Effector memory CD8-positive, alpha-beta T cell (primary cell): ENCODE measurements at places on chromosomes 2 and 18.
A peak's percentile ranks its signal among the peaks of the same experiment; 100 is the strongest.

GRCh38 chr2:41926614-41927580, 120.9 kb upstream of the PKDCC start:
- DNase-seq: no peak

- DNase-seq: no peak
These were observed 138.9 kb downstream of the HNMT start for GRCh38 chr2:138103156-138103555.

- DNase-seq: no peak
These were observed 2.0 kb downstream of the SLC14A2 start for GRCh38 chr18:45617284-45617683.

GRCh38 chr2:70331012-70331411, 29.1 kb upstream of the FAM136A start:
- no peak for DNase-seq

DNA sequence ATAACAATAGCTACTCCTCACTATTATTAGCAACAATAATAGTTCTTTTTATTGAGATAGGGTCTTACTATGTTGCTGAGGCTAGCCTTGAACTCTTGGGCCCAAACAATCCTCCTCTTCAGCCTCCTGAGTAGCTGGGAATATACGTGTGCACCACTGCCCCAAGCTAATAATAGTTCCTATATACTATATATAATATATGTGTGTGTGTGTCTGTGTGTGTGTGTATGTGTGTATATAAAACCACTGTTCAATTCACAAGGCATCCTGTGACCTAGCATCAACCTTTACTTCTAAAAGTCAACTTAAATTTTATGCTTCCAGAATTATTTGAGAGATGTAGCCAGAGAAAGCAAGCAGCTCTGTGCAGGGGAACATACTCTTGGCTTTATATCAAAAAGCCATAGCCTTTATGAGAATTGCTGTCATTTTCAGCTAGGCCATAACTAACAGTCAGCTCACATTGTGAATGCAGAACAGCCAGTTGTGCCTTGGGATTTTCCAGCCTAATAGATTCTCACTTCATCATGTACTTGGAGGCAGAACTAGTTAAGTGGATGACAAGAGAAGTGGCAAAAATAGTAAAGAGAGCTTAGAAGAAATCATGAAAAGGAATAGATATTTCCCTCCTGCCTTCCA, 665.5 kb downstream of the NYAP2 start:
- no peak for DNase-seq

DNA sequence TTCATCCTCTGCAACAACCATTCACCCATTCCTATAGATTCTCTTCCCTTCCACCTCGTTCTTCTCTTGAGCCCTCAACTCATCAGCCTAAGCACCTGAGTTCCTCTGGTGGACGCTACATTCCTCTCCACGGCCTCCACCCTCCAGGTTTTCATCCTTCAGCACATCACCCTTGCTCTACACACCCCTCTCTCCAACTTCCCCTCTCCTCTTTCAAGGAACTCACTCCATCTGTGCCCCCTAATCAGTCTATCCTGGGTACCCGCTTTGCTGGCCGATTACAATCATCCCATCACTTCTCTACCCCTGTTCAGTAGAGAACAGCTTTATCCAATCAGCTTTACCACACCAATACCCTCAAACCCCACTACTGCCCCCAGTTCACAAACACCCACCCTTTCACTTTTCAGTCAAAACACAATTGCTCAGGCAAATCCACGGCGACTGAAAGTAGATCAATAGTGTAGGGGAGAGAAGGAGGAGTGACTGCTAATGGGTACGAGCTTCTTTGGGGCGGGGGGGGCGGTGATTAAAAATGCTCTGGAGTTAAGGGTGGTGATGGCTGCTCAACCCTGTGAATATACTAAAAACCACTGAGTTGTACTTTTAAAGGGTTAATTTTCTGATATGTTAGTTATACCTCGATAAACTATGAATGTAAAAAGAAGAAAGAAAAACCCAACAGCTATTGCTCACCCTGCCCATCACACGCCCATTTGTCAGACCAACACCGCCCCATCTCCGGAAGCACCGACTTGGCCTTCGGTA, 857 bp downstream of the DYM start:
- no peak for DNase-seq

- no peak for DNase-seq
These were observed 115.4 kb upstream of the ZNF521 start for GRCh38 chr18:25467226-25467987.

GRCh38 chr2:5842326-5842725, 150.1 kb downstream of the SOX11 start:
- DNase-seq: no peak

GRCh38 chr2:200193791-200194190, 112.7 kb upstream of the SPATS2L start:
- DNase-seq: no peak

- DNase-seq: no peak
These were observed 71.9 kb upstream of the NRP2 start for GRCh38 chr2:205610437-205610836.

DNA sequence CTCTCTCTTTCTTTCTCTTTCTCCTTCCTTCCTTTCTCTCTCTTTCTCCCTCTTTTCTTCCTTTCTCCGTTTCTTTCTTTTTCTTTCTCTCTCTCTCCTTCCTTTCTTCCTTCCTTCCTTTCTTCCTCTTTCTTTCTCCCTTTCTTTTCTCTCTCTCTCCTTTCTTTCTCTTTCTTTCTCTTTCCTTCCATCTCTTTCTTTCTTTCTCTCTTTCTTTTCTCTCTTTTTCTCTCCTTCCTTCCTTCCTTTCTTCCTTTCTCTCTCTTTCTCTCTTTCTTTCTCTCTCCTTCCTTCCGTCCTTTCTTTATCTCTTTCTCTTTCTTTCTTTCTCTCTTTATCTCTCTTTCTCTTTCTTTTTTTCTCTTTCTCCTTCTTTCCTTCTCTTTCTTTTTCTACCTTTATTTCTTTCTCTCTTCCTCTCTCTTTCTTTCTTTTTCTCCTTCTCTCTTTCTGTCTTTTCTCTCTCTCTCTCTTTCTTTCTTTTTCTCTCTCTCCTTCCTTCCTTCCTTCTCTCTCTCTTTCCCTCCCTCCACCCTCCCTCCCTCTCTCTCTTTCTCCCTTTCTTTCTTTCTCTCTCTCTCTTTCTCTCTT, 32.3 kb upstream of the ODC1 start:
- no peak for DNase-seq

- no peak for DNase-seq
These were observed 93.3 kb upstream of the ALKAL2 start for GRCh38 chr2:381181-381580.

DNA sequence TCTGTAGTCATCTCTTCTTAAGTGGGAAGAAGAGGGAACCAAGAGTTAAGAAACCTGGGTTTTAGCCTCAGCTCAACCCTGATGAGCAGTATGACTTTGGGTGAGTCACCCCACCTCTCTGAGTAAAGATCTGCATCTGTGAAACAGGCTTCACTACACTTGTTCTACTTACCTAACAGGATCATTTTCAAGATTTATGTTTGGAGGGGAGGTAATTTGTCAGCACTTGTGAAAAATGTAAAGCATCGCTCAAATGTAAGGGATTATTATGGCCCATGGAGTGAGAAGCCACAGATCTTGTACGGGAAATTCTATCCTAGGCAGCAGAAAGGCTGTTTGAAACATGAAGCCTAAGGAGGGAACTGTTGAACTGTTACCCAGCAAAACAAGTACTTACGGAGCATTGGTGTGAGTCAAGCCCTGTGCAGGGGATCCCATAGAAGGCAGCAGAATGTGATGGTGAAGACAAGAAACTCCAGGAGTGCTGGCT, 160.6 kb downstream of the PRKCE start:
- DNase-seq: no peak

DNA sequence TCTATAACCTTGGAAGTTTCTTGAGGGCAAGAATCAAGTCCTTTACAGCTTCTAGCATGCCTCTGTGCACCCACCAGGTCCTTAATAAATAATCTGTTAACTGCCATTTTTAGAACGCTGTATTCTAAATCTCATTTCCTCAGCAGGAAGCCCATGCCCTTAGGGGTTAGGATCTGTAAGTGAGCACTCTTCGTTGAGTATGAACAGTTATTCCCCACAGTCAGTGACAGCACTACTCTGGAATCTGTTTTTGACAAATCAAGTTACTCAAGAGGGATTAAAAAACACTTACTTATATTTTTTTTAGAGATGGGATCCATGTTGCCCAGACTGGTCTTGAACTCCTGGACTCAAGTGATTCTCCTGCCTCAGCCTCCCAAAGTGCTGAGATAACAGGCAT, 14.6 kb downstream of the PAIP2B start:
- no peak for DNase-seq

DNA sequence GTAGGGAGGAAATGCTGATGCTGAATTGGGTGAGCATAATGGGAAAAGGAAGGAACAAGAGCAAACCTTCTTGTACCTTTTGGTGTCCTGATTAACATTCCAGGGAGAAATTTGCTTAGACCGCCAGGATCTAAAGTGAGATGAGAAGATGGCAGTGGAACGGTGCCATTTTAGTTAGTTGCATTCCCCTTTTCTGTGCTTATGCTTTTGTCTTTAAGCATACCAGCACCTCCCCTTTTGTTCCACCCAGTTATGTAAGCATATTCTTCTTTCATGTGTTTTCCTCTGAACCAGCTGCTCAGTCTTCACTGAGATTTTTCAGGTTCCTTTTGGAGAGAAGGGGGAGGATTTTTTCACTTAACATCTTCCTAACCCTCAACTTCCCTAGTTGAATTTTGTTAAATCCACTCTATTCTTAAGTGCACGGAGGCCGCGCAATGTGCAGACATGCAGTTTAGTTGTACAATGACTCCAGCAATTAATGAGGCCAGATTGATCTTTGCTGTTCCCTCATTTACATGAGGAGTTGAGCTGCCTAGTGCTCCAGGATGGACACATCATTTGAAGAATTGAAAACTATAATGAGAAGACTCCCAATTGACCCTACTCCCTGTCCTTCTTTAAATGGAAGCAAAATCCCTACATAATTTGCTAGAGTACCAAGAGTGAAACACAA, 73.9 kb downstream of the MAP4K4 start:
- DNase-seq: no peak

DNA sequence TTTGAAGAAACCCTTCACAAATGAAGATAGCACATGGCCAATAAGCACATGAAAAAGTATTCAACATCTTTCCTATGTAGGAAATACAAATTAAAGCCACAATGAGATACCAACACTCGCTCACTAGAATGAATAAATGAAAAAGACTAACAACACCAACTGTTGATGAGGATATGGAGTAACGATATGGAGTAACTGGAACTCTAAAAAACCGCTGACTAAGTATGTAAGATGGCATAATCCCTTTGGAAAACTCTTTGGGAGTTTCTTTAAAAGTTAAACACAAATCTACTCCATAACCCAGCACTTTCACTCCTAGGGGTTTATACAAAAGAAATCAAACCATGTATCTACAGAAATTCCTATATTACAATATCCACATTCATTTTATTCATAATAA, 220.5 kb downstream of the AFF3 start:
- no peak for DNase-seq

DNA sequence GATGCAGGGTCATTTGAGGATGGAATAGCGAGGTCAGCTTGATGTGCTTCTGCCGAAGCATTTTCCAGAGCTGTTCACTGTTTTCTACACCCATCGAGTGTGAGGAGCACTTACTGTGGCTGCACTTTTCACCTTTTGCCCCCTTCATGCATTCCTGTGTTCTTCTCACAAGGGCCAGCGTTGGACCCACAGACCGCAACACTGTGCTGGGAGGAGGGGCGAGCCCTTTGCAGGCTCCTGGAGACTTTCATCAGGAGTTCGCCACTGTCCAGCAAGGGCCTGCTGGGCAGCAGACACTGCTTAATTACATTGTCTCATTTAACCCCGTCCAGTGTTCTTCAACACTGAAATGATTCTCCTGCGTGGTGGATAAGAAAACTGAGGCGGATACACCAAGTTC, 29.9 kb downstream of the CYP26B1 start:
- no peak for DNase-seq

- no peak for DNase-seq
These were observed 347.9 kb downstream of the METTL4 start for GRCh38 chr18:2223449-2223848.

DNA sequence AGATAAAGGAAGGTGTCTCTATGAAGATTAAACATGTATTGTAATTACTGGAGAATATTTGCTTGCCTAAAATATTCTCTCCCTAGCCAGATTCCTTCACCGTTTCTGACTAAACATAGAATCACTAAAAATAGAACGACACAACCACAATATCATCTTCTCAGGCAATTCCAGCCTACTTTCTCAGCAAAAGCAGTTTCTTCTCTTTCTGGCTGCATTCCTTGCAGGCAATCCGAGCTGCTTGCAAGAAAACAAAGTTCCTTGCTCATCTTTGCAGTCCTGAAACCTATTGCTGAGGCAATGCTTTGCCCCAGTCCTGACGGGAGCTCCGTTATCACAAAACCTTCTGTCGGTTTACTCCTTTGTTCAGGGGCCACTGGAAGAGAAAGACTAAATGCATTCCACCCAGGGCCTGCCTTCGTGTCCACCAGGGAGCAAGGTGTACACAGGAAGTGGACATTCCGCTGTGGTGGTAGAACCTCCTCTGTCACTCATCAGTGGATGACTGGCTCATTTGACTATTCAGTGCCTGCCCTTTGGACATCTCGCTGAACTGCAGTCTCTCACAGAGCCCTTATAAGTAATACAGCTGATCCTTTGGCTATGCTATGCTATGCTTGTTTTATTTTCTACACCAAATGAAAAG, 239.2 kb upstream of the DOK6 start:
- DNase-seq: no peak

- DNase-seq: no peak
These were observed 545.7 kb downstream of the ZEB2 start for GRCh38 chr2:143974262-143974661.

DNA sequence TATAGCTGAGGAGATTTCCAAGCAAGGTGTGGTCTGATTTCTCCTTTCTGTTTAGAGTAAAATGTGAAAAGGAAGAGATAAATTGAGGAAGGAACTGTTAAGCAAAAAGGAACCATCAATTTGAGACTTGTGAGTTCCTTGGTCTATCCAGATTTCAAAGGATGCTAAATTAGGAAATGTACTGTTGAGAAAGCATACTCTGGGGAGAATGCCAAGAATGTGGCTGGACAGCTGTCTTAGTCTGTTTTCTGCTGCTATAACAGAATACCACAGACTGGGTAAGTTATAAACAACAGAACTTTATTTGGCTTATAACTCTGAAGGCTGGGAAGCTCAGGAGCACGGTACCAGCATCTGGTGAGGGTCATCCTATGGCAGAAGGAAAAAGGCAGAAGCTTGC, 1097.2 kb downstream of the TDRD15 start:
- DNase-seq: no peak

GRCh38 chr18:51195451-51196117, 1.9 kb downstream of the MEX3C start:
- DNase-seq: peak; percentile 28
